HCT116 (cell line): ENCODE measurements at places on chromosomes 12 and 14. TPM values are rescaled to one million over a fixed set of nuclear protein-coding genes. Genes with fewer than 3 reads are reported as not detected.

DNA sequence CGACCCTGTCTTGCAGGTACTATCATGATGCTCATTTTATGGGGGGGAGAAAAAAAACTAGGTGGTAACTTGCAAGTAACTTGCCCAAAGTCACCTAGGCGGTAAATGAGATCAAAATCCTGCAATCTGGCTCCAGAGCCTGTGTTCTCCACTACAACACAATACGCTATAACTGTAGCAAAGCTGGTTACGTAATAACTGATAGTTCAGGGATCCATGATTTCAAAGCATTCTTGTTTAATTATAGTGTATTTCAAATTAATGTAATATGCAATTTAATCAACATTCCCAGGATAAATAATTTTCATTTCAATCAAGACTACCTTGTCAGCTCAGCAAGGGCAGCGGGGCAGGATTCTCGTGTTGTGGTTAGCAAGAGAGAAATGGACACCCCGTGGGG lies 31.7 kb downstream of the BBS10 start:
- no peaks in the 10 kb centered on the region for H3K36me3 ChIP-seq
- DNase-seq = no peak
- H3K4me3 ChIP-seq = no peak overlapping the region
- no peaks in the 10 kb centered on the region for H3K27me3 ChIP-seq
- no peaks in the 10 kb centered on the region; the same call in 1 of the 2 replicates for H3K4me1 ChIP-seq

- H3K4me1 ChIP-seq = peaks cover 100% of the 10 kb centered on the region
- peak overlapping the region; percentile 18; the same call in 1 of the 2 replicates for H3K4me3 ChIP-seq
- no peak for DNase-seq
- H3K36me3 ChIP-seq = no peaks in the 10 kb centered on the region
- no peak overlapping the region for H3K27ac ChIP-seq
Measured at GRCh38 chr12:50249464-50250182, 33.7 kb downstream of the LIMA1 start.

- H3K27me3 ChIP-seq = peaks cover 22% of the 10 kb centered on the region
- H3K36me3 ChIP-seq = no peaks in the 10 kb centered on the region
- DNase-seq = no peak
Measured at GRCh38 chr12:4440187-4440941, 5.3 kb downstream of the FGF6 start.

DNA sequence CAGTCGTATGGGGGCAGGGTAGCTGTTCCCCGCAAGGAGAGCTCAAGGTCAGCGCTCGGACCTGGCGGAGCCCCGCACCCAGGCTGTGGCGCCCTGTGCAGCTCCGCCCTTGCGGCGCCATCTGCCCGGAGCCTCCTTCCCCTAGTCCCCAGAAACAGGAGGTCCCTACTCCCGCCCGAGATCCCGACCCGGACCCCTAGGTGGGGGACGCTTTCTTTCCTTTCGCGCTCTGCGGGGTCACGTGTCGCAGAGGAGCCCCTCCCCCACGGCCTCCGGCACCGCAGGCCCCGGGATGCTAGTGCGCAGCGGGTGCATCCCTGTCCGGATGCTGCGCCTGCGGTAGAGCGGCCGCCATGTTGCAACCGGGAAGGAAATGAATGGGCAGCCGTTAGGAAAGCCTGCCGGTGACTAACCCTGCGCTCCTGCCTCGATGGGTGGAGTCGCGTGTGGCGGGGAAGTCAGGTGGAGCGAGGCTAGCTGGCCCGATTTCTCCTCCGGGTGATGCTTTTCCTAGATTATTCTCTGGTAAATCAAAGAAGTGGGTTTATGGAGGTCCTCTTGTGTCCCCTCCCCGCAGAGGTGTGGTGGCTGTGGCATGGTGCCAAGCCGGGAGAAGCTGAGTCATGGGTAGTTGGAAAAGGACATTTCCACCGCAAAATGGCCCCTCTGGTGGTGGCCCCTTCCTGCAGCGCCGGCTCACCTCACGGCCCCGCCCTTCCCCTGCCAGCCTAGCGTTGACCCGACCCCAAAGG lies 804 bp downstream of the GAPDH start:
- no peaks in the 10 kb centered on the region for H3K27me3 ChIP-seq
- H3K4me3 ChIP-seq = peak overlapping the region; percentile 98
- peaks cover 24% of the 10 kb centered on the region; the same call in 1 of the 2 replicates for H3K36me3 ChIP-seq
- peak overlapping the region; percentile 99 for H3K27ac ChIP-seq

OR4E2 gene
- not detected for total RNA-seq

DLK1 gene
- 1.5 TPM for total RNA-seq

- H3K4me1 ChIP-seq = peaks cover 38% of the 10 kb centered on the region
- no peaks in the 10 kb centered on the region for H3K36me3 ChIP-seq
- no peak overlapping the region for H3K4me3 ChIP-seq
- DNase-seq = no peak
- H3K27me3 ChIP-seq = no peaks in the 10 kb centered on the region
- no peak overlapping the region for H3K27ac ChIP-seq
Measured at GRCh38 chr12:93087840-93088610, 158.9 kb upstream of the EEA1 start.

SLC39A5 gene
- total RNA-seq = 0.66 TPM

TRIM9 gene
- 4.6 TPM for total RNA-seq

GRCh38 chr14:91061056-91061887 lies 831 bp upstream of the RPS6KA5 start:
- H3K27me3 ChIP-seq = no peaks in the 10 kb centered on the region
- H3K27ac ChIP-seq = peak overlapping the region; percentile 6; the same call in 1 of the 2 replicates
- peak overlapping the region; percentile 43 for H3K4me3 ChIP-seq
- H3K36me3 ChIP-seq = no peaks in the 10 kb centered on the region
